ENCODE measurements at places on chromosomes 16 and 17. TPM values are rescaled to one million over a fixed set of nuclear protein-coding genes. Genes with fewer than 3 reads are reported as not detected.

Gene EPX
- total RNA-seq = not detected

Gene PLEKHH3
- 27.6 TPM for total RNA-seq

Gene AANAT
- not detected for total RNA-seq

Gene CYB5D1
- 12.4 TPM for total RNA-seq

Gene HYDIN
- 0.28 TPM for total RNA-seq

Gene PYDC1
- total RNA-seq = not detected

Gene TUFM
- 177 TPM for total RNA-seq

Gene HEATR9
- not detected for total RNA-seq

Gene PLD6
- total RNA-seq = 4.2 TPM

Gene PLLP
- 7.5 TPM for total RNA-seq

Gene EFCAB3
- total RNA-seq = not detected

Gene PABPN1L
- total RNA-seq = 0.23 TPM

Gene TBX2
- total RNA-seq = 7.4 TPM

Gene ENPP7
- 2.9 TPM for total RNA-seq

Gene IL34
- total RNA-seq = 0.58 TPM

Gene NPW
- 8.5 TPM for total RNA-seq

Gene SLC13A5
- 273 TPM for total RNA-seq

Gene PPP1R1B
- total RNA-seq = 0.60 TPM

Gene ULK2
- total RNA-seq = 5.8 TPM

Gene ACBD4
- total RNA-seq = 90.3 TPM

Gene CHST6
- total RNA-seq = 0.15 TPM

Gene CNTNAP1
- 0.93 TPM for total RNA-seq

Gene RRAD
- total RNA-seq = 0.98 TPM

Gene KRTAP2-3
- not detected for total RNA-seq

Gene NIP7
- total RNA-seq = 8.1 TPM

Data from left lobe of liver (tissue), 2 donors.